ENCODE measurements at places on chromosomes 2 and 18. TPM values are rescaled to one million over a fixed set of nuclear protein-coding genes. Genes with fewer than 3 reads are reported as not detected.

IL1R1 gene
- 506 TPM for total RNA-seq

BUB1 gene
- total RNA-seq, result 2.2 TPM

FAM110C gene
- not detected for total RNA-seq

MPV17 gene
- total RNA-seq, result 139 TPM

DTNA gene
- total RNA-seq, result 10.8 TPM

KLHL41 gene
- 1.00 TPM for total RNA-seq

STAT4 gene
- 0.37 TPM for total RNA-seq

HOXD1 gene
- not detected for total RNA-seq

ECEL1 gene
- total RNA-seq, result not detected

SRD5A2 gene
- not detected for total RNA-seq

PLCL1 gene
- total RNA-seq, result 15.5 TPM

CLEC4F gene
- not detected for total RNA-seq

LYPD1 gene
- total RNA-seq, result not detected

ANKRD36B gene
- 11.6 TPM for total RNA-seq

ASB18 gene
- total RNA-seq, result not detected

LOXL3 gene
- total RNA-seq, result 21.8 TPM

SP3 gene
- 72.7 TPM for total RNA-seq

CABLES1 gene
- 8.8 TPM for total RNA-seq

OSBPL6 gene
- total RNA-seq, result 4.1 TPM

VWA3B gene
- total RNA-seq, result not detected

SNED1 gene
- total RNA-seq, result 211 TPM

CGREF1 gene
- total RNA-seq, result 9.6 TPM

G6PC2 gene
- total RNA-seq, result not detected

KIAA2012 gene
- not detected for total RNA-seq

SNRPD1 gene
- total RNA-seq, result 10.8 TPM

CFC1 gene
- total RNA-seq, result not detected

UGT1A10 gene
- total RNA-seq, result not detected

SCTR gene
- total RNA-seq, result not detected

CAPN14 gene
- not detected for total RNA-seq

ZNF804A gene
- not detected for total RNA-seq

OST4 gene
- 215 TPM for total RNA-seq

TGFA gene
- not detected for total RNA-seq

MC4R gene
- not detected for total RNA-seq

All from cardiac ventricle fibroblast (primary cell).